ENCODE measurements at places on chromosomes 3 and 15.

DNA sequence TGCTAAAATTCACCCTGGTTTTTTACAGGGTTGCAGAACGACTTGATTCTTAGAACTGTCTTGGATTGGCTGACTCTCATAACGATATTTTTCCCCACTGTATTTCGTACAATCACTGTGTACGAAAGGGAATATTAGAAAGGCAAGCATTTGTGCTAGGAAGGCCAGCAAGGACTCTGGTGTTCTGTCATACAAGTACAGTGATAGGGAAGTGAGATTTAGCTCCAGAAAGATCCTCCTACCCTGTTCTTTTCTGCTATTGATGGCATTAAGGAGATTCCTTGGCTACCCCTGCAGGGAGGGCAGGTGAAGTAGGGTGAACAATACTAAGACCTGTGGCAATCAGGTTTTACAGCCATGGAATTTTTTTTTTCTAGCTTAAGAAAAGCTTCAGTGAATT, 53.8 kb upstream of the SCAANT1 start:
- DNase-seq, result no peak

DNA sequence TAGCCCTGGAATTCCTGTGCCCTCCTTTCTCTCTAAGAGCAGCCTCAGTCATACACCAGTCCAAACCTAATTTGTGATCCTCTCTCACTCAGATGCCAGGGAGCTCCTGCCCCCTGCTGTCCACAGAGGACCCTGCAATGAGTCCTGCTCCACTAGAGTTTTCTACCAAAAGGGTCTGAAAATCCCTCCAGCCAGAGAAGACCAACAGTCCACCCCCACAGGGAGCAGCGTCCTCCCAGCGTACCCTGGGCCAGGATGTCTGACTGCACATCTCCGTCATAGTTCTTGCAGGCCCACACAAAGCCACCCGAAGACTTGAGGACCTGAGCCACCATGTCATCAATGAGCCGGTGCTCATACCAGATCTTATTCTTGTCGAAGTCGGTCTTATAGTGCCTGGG, 15.4 kb downstream of the IDH2 start:
- no peak for DNase-seq

GRCh38 chr3:59456852-59457485, 407.1 kb upstream of the CFAP20DC start:
- DNase-seq, result no peak

- DNase-seq, result no peak
These were observed 11.1 kb downstream of the GP5 start for GRCh38 chr3:194387926-194388418.

GRCh38 chr15:82106679-82107078, 60.9 kb upstream of the MEX3B start:
- no peak for DNase-seq

- DNase-seq, result no peak
These were observed 267.8 kb downstream of the ADAMTS17 start for GRCh38 chr15:100073982-100074381.

DNA sequence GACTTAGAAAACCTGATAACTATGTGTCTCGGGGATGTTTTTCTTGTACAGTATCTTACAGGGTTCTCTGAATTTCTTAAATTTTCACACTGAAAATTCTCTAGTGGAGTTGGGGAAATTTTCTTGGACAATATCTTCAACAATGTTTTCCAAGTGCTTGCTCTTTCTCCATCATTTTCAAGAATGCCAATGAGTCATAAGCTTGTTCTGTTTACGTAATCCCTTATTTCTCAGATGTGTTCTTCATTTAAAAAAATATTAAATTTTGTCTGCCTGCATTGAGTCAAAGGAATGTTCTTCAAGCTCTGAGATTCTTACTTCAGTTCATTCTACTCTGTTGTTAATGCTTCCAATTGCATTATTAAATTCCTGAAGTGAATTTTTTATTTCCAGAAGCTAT, 21.9 kb upstream of the PLSCR2 start:
- DNase-seq, result no peak

GRCh38 chr3:172701751-172702150, 9.1 kb downstream of the NCEH1 start:
- DNase-seq, result no peak

- peak; percentile 49 for DNase-seq
These were observed 716 bp downstream of the SELENOS start for GRCh38 chr15:101276501-101277037.

DNA sequence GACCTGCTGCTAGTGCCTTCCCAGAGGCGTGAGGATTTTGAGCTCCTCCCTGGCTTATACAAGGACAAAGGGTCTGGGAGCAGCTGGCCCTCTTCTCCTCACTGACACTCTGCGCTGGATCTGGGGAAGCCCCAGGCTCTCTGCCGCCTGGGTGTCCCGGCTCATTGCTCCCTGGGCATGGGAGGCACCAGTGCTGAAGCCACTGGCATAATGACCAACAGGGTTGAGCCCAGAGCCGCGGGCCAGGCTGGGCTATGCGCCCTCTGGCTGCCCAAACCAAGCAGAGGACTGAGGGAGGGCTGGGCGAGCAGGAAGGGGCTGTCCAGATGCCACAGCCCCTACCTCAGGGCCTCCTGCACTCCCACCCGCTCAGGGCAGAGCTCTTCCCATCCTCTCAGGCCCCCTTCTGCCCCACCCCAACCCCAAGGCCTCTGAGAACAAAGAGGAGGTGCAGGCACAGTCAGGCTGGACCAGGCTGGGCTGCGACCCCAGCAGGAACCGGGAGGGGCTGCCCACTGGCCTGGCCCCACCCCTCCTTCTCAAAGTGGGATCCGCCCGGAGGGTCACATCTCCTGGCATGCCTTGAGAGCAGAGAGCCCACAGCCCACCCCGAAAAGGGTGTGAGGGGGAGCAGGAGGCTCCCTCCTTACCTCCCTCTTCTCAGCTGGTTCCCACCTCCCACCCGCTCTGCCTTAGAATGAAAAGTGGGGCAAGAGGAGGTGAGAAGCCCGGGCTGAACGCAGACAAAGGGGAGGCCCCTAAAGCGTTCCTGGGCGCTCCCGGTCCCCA, 1.6 kb downstream of the LINGO1 start:
- DNase-seq, result no peak

- no peak for DNase-seq
These were observed 18.3 kb downstream of the TGM4 start for GRCh38 chr3:44892689-44893088.

GRCh38 chr3:151425627-151426340, 35.1 kb downstream of the IGSF10 start:
- no peak for DNase-seq

- no peak for DNase-seq
These were observed 4.2 kb upstream of the SH2D7 start for GRCh38 chr15:78087951-78088772.

DNA sequence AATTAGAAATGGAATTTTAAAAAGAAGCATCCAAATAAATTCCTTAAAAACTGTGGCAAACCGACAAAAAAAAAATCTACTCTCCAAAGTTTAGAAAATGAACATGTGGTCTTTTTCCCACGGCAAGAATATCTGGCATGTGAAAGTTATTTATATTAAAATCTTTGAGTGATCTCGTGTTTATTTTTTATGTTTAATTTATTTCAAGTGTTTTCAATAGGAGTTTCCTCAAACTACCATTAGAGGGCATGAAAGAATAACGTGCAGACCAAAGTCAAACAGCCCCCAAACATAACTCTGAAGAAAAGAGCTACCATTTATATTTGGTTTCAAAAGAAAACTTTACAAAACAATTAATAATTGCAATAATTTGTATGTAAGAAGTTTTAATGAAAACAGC, 286.4 kb downstream of the ZIC4 start:
- peak; percentile 4 for DNase-seq

GRCh38 chr3:127043041-127043641, 60.2 kb downstream of the PLXNA1 start:
- DNase-seq, result no peak

DNA sequence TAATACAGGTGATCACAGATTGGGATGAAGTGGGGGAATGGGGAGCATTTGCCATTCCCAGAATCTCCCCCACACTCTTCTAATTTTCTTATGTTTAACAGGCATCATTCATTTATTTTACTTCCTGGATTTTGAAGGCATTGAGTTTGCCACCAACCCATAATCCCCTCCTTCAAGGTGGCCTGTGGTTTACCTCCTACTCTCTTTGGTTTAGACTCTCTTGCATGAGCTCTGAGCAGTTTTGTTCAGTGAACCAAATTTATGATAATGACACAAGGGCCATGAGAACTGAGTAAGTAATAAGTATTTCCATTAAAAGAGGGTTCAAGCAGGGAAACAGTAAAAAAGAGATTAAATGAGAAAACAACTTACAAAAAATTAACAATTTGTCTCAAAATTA, 703.1 kb upstream of the CFAP20DC start:
- no peak for DNase-seq

GRCh38 chr3:141949972-141950371, 73.5 kb downstream of the ATP1B3 start:
- DNase-seq, result no peak

GRCh38 chr15:71800835-71801745, 9.3 kb upstream of the NR2E3 start:
- DNase-seq, result peak; percentile 76

GRCh38 chr3:133295199-133295901, 104.5 kb upstream of the BFSP2 start:
- no peak for DNase-seq

- no peak for DNase-seq
These were observed 205.3 kb upstream of the WNT5A start for GRCh38 chr3:55692295-55692956.

- DNase-seq, result no peak
These were observed 11.7 kb upstream of the CMTM7 start for GRCh38 chr3:32379831-32380500.

GRCh38 chr3:71271596-71271995, 311.9 kb downstream of the FOXP1 start:
- no peak for DNase-seq

GRCh38 chr3:195070336-195070735, 200.6 kb downstream of the XXYLT1 start:
- DNase-seq, result no peak

- DNase-seq, result peak; percentile 19
These were observed 109.6 kb upstream of the FXR1 start for GRCh38 chr3:180802837-180803236.

- no peak for DNase-seq
These were observed 10.2 kb downstream of the RASL12 start for GRCh38 chr15:65057549-65057940.

DNA sequence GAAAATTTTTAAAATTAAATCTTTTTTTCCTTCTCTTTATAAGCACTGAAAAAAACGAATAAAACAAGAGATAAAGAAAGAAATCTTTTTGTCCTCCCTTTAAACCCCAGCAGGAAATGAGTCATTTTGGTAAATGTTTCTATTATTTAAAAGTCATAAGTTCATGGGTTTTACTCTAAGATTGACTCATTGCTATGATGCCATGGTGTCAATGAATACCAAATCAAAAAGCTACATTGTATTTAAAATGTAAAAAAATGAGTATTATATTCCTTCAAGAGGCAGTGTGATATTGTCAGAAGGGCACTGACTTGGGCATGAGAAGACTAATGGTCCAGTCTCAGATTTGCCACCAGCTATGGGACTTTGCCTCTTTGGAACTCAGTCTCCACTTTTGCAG, 303.4 kb upstream of the DNAJC19 start:
- no peak for DNase-seq

All from kidney capillary endothelial cell (primary cell).